ENCODE measurements at places on chromosomes 5 and 9. TPM values are rescaled to one million over a fixed set of nuclear protein-coding genes. Genes with fewer than 3 reads are reported as not detected.

DNA sequence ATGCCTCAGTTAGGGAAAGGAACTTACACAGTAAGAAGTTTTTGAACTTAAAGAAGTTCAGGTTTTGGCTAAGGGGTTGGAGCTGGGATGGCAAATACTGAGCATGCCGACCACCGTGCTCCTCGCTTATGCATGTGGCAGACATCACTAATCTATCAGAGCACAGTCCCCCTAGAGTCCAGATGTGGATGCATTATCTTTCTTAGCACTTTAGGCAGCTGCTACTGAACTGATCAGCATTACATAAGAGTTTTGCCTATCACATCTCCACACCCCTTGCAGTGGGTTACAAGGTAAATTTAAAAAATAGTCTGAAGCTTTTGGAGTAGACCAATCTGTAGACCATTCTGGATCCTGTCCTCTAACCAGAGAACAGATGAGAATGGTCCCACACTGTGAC is 22.4 kb downstream of the MACIR start:
- DNase-seq, result no peak

DNA sequence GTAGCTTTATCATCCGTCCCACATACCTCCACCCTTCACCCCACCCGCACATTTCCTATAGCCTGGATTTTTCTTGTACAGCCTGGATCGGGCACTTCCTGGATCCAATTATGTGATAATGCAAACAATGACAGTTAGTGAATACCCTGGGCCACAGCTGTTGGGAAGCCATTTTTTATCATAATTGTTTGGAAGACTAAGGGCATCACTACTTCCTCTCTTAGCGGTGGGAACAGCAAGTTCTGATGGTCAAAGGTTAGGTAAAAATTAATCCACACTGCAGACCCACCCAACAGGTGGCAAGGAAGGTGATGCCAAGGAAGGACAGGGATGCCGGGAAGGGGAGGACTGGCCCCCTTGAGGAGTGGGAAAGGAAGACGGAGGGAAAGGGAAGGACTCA is 183.7 kb downstream of the SAXO1 start:
- DNase-seq, result no peak

- DNase-seq, result no peak
These were observed 20.0 kb upstream of the SPATA31E1 start for GRCh38 chr9:87862536-87863268.

Gene TRIM14
- 17.7 TPM for total RNA-seq

Gene C5orf63
- total RNA-seq, result 6.0 TPM

GRCh38 chr9:84991514-84991870 is 322.0 kb downstream of the NTRK2 start:
- DNase-seq, result no peak

Gene LMAN2
- 152 TPM for total RNA-seq

- no peak for DNase-seq
These were observed 114.6 kb downstream of the GABRB2 start for GRCh38 chr5:161431963-161432362.

Gene PCDHGA12
- total RNA-seq, result 2.9 TPM

- no peak for DNase-seq
These were observed 75.7 kb upstream of the GLIS3 start for GRCh38 chr9:4375424-4376200.

DNA sequence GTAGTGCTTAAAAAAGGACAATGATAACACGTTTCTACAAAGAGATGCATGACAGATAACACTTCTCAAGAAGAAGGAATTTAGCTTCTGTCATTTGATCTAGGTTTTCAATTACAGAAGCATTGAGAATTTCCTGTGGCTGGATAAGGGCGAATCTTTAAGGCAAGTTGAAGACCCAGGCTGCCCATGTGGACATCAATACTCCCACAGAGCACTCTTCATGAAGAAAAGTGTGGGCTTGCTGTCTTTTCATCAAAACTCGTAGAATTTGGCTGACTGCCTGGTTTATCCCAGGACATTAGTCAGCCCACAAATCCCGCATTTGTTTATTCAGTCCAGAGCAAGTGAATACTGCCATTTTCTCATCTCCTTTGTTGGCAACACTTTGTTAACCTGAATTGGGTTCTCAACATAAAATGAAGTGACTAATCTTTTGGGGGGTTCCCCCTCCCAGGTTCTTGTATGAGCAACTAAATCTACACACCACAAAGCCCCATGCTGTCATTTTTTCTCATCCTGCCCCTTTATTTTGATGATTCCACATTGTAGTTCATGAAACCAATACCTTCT is 43.4 kb upstream of the CDKN2B start:
- DNase-seq, result no peak

Gene ADAMTSL2
- total RNA-seq, result 0.26 TPM

DNA sequence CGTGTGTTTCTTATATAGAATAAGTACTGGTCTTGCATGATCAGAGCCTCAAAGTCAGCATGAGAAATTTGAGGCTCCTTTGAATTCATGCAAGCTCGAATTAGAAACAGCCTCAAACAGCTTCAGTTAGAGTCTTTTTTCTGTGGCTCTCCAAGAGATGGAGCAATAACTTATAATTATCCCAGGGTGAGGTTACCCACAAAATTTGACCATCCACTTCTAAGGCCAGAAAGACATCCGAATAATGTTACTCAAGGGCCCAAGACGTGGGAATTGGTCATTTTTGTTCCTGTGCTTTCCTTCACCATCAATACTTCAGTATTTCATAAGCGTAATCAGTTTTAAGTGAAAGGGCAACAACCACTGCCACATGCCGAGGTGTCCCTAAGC is 89.7 kb downstream of the DAPK1 start:
- DNase-seq, result no peak

- no peak for DNase-seq
These were observed 8.1 kb downstream of the MEGF10 start for GRCh38 chr5:127298656-127299055.

DNA sequence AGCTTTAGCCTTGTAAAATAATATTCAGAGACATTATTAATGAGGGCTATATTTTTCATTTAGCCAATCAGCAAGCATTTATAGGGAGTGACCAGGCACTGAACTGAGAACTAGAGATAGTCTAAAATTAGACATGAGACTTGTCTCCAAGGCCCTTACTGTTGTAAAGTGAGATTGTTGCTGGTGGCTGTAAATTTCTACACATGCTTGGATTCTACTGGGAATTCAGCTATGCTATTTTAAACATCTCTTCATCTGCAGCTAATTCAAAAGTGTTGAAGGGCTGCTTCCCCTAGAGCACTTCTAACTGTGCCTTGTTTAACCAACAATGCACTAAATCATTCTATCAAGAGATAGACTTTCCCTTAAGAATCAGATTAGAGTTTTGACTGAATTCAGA is 67.4 kb downstream of the CHSY3 start:
- no peak for DNase-seq

Gene OLFM1
- total RNA-seq, result 73.9 TPM

- DNase-seq, result no peak
These were observed 13.5 kb upstream of the B4GALT1 start for GRCh38 chr9:33180526-33181184.

Gene ITK
- 2.8 TPM for total RNA-seq

DNA sequence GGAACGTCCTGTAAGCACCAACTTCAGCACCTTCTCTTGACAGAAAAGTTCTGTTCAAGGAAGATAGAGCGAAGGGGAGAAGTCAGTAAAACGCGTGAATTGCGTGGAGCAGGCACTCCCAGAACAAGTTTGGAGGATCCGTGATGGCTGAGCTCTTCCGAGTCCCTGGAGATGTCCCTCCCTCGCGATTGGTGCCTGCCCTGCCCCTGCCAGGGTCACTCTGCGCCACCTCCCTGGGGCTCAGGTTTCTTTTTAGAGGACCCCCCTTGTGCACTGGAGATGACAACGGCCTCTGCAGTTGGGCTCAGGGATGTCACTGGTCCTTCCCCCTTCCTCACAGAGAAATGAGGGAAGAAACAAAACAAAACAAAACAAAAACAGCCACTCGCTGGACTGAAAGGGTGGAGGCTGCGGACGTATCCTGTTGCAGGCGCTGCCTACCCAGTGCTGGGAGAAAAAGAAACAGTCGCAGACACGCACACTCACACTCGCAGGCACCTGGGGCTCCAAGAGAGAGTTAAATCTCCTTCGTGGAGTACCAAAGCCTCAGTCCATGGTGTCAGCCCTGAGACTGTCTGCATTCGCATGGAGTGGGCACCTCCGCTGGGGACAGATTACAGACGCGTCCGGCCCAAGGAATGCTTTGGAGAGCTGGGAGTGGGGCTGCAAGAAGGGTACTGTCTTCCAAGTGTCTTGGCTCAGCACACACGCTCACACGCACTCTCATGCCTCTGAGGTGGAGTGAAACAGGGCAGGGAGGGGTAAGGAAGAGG is 512.7 kb downstream of the SLCO4C1 start:
- DNase-seq, result no peak

Gene C6
- not detected for total RNA-seq

Gene TAF11L7
- total RNA-seq, result not detected

DNA sequence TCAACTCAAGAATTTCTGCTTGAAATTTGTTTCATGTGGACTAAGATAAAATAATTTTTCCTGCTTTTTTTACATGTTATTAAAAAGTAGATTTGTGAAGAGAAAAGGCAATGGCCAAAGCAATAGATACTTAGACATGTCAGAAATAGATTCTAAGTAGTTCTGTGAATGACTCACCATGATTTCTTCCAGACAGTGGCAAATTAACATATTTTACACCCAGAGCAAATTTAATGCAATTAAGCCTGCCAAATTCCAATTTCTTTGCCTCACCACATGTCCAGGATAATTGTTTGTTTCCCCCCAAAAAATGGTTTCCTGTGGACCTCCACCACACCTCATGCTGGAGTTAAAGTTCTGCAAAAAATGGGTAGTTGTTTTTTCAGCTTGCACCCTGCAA is 651.4 kb downstream of the CETN3 start:
- no peak for DNase-seq

Gene RNF180
- 45.4 TPM for total RNA-seq

Gene ECM2
- 34.0 TPM for total RNA-seq

GRCh38 chr9:93098236-93098946 is 2.4 kb downstream of the CARD19 start:
- peak; percentile 94 for DNase-seq

DNA sequence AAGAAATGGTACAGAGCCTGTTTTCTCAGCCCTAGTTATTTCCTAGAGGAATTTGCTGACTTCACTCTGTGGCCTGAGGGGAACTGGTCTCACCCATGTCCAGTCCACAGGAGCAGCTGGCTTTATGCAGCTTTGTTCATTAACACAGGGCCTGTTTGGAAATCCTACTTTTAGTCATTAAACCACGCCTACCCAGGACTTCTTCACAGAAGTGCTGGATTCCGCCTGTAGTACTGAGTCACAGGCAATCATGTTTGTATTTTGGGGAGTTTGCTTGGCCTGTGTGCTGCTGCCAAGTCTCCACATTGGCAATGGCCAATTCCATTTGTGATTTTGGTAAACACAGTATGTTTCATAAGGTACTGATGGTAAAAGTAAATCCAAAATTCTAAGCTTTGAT is 52.8 kb downstream of the CTNND2 start:
- DNase-seq, result no peak

Gene TRIO
- total RNA-seq, result 234 TPM

DNA sequence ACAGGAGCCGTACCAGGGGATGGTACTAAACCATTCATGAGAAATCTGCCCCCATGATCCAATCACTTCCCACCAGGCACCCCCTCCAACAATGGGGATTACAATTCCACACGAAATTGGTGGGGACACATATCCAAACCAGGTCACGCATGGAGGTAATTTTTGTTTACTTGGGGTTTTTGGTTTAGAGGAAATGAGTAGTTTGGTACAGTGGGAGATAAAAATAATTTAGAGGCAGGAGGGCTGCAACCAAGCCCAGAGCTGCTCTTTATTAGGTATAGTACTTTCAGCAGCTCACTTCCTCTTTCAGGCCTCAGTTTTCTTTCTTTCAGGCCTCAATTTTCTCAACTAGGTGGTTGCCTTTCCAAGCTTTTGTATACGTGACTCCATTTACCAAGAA is 23.2 kb downstream of the PRUNE2 start:
- no peak for DNase-seq

Gene GGTA1
- total RNA-seq, result 3.1 TPM

DNA sequence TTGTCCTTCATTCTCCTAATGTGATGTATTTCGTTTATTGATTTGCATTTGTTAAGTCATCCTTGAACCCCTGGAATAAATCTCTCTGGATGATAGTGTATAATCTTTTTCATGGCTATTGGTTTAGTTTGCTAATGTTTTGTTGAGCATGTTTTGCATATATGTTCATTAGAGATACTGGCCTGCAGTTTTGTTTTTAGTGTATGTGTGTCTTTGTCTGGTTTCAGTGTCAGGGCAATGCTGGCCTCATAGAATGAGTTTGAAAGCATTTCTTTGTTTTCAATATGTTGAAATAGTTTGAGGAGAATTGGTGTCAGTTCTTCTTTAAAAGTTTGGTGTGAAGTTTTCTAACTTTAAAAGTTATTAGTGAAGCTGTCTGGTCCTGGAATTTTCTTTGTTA is 149.6 kb upstream of the ATP10B start:
- DNase-seq, result no peak

Gene PCDHGB6
- total RNA-seq, result 3.1 TPM

- DNase-seq, result no peak
These were observed 3.5 kb downstream of the USP20 start for GRCh38 chr9:129838707-129839259.

Gene JAK2
- total RNA-seq, result 47.1 TPM

- no peak for DNase-seq
These were observed 194.0 kb downstream of the CRB2 start for GRCh38 chr9:123550012-123550411.

Gene PAPPA
- 0.29 TPM for total RNA-seq

Gene FBXW2
- 20.7 TPM for total RNA-seq

DNA sequence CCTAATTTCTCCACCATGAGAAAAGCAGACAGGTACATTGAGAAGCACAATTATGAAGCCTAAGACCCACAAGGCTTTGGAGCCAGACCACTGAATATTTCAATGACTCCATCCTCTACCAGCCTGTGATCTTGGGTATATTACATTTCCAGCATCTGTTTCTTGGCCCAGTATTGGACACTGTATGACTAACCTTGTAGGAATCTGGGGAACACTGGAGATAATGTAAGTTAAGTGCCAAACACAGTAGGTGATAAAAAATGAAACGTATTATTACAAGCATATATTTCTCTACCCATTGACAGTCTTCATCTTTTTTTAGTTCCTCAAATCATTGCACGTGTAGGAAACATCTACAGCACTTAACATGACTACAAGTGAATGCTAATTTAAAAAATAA is 28.6 kb upstream of the FEM1C start:
- no peak for DNase-seq

GRCh38 chr5:97074859-97075489 is 67.4 kb downstream of the LIX1 start:
- DNase-seq, result no peak

- DNase-seq, result no peak
These were observed 92.7 kb upstream of the NEURL1B start for GRCh38 chr5:172548311-172548731.

DNA sequence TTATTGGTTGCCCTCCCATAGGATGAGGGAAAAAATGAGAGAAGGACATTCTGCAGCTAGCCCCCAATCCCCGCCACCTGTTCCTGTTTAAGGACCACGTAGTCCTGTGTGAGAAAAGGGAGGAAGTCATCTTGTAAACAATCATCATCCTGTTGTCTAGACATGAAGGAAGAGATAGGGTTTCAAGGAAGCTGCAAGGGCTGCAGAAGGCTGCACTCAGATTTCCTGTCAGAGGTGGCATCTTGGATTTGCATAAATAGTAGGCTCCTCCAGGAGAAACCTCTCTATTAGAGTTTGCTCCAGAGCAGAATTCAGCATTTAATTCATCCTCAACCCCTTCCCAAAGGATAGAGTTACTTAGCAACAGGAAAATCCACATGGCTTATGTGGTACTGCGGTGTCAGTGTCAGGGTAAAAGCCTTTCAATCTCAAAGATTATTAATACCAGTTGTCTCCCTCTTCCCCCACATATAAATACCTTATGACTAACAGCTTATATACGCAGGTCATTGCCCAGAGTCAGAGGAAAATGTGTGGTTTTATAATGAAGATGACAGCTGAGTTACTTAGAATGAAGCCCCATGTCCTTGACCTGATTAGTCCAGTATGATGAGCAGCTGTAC is 4.6 kb upstream of the DNAJC18 start:
- DNase-seq, result no peak
